Dermis microvascular lymphatic vessel endothelial cell (primary cell): ENCODE measurements at places on chromosomes 6 and 20. TPM values are rescaled to one million over a fixed set of nuclear protein-coding genes. Genes with fewer than 3 reads are reported as not detected.

- no peak for DNase-seq
These were observed 288.0 kb upstream of the AGPAT4 start for GRCh38 chr6:161561908-161562307.

DNA sequence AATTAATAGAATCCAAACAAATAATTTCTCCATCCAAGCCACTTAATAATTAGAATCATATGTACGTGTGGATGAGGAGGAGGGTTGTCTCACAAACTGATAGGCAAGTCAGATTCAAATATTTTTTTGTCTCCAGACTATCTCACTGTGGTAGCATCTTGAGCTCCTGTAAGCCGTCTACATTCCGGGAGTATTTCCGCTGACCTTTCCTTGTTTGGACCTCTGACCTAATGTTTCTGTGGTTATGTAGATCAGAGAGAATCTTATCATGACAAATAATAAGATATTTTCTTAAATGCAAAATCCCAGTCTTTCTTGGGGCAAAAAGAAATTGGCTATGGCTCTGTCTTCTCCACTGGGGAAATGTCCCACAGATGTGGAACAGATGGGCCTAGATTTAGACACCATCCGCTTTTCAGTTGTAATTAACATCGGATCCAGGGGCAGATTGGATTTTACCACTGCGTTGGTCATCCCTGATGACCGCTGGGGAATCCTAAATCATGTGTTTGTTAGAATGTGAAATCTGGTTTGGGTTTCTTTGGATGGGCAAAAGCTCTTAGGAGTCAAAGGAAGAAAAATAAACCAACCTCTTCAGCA is 197.1 kb upstream of the RIN2 start:
- DNase-seq, result no peak

DNA sequence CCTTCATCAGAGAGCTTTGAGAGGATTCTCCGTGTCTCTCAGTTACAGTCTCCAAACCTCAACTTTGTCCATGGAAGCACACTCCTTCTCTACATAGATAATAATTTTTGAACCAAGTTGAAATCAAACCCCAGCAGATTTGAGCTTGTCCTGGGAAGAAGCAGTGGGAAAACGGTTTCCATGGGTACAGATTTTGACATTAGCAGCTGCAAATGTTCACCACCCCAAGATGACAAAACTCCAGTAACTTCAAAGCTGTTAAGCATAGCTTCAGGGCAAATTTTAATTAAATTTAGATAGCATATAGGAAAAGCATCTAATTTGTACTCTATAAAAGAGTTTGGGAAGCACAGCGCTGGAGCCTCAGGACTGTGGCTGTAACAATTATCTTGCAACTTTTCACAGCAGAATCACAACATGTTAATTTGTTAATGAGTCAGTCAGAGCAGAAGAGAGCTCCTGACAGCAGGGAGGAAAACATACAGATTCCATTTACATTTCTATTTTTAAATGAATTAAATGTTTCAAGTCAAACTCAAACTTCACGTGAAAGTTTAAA is 240.7 kb downstream of the BMP7 start:
- DNase-seq, result no peak

DNA sequence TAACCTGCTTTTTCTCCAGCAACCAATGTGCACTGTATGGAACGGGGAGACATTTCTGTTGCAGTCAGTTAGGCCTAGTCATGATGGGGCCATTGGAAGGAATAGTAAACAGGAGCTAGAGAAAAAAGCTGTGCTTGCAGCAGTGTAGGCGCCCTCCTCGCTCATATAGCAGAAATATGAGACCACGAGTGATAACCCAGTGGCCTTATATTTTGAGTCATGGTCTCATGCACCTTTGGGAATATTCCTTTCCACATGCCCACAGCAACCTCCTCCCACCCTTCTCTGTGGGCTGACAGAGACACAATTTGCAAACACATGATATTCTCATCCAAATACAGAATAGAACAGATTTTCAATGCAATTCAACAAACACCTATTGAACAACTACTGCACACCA is 248.9 kb upstream of the CITED2 start:
- DNase-seq, result no peak

- peak; percentile 74 for DNase-seq
These were observed 115.2 kb upstream of the RNF24 start for GRCh38 chr20:4130404-4131189.

- no peak for DNase-seq
These were observed 159.2 kb downstream of the RPS12 start for GRCh38 chr6:132973514-132973993.

DNA sequence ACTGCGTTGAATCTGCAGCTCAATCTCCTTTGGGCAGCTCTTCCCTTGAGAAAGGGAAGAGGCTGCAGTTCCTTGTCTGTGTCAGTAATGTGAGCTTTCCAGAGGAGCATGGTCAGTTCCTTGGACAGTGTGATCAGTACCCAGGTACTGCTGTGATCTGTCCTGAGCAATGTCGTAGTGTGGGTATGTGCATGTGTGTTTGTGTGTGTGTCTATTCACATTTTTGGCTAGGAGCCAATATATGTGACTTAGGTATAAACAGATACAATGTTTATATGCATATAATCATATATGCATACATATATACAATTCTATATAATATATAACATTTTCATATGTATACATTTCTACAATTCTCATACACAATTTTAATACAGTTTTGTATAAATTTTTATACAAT is 85.4 kb upstream of the OLIG3 start:
- DNase-seq, result no peak

DNA sequence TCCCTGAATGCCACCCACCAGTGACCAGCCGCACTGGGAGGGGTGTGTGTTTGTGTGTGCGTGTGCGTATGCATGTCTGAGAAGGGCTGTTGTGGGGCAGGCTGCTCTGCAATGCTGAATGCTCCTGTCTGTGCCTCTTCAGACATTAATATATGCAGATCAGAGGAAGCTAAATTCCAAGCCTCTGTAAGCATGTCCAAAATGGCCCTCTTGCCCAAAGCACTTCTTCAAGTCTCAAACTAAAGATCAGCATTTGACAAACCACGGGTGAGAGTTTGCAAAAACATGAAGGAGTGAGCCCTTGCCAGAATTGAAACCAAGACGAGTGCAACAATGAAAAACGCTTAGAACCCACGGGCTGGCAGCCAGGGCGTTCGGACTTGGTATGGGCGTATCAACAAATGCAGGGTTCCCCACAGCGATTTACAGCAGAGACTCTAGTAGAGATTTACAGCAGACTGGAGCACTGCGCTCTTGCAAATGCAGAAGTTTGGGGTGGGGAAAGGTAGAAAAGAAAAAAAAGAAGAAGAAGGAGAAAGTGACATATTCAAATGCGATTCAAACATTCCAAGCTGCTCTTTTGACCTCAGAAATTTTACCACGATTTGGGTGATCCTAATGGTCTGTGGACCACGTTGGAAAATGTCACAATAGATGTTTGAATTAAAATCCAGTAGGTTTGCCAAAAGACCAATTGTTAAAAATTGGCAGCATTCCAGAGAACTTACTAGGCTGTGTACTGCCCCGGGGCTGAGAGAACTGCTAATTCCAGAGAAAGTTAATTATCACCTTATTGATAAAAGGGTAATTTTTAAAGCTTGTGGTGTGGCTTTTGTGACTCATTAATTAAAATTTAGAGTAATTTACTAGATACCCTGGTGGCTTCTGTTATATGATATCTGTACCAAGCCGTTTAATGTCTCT is 3.5 kb downstream of the SCML4 start:
- peak; percentile 40 for DNase-seq

DNA sequence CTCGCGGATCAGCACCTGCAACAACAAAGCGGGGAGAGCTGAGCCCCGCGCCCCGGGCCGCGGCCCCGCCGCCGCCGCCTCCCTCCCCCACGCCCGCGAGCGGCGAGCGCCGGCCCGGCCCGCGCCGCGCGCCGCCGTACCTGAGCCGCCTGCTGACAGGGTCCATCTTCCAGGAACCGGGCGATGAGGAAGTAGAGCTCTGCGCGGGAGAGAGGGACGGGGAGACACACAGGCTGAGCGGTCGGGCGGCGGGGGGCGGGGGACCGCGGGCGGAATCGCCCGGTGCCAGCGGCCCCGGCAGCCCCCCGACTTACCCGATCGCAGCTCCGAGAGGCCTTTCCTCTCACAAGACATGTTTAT is 359 bp downstream of the PHIP start:
- no peak for DNase-seq

GRCh38 chr20:52231230-52231746 is 39.7 kb upstream of the ZFP64 start:
- no peak for DNase-seq

DNA sequence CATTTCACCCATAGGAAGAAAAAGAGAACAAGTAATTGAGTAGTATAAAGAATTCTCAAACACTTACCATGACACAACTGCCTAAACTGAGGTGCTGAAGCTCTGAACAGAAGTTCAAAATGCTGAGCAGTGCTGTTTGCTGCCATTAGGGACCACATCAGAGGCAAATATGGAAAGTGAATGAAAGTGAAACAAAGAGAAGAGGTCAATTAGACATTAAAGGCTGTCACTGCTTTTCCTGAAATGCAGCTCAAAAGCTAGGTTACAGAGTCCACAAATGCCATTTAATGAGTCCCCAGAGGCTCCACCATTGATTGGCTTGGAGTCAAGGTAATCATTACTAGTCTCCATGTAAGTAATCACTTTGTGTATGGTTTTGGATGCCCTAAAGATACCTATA is 46.1 kb downstream of the POU3F2 start:
- no peak for DNase-seq

- DNase-seq, result no peak
These were observed 112.2 kb downstream of the PCSK2 start for GRCh38 chr20:17339000-17339399.

DNA sequence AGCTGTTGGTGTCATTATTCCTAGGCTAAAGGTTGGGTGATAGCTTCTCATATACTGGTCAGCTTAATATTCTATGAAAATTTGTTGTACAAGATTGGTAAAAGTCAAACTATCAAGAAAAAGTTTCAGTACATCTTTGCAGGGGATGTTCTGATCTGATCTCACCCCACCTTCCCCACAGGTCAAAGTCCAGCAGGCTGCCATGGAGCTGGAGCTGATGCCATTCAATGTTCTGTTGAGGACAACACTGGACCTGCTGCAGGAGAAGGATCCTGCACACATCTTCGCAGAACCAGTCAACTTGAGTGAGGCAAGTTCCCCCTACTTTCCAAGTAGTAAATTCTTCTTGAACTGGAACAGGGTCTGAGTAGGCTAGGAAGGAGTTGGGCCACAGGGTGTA is 13.1 kb downstream of the BRPF3 start:
- DNase-seq, result no peak

DNA sequence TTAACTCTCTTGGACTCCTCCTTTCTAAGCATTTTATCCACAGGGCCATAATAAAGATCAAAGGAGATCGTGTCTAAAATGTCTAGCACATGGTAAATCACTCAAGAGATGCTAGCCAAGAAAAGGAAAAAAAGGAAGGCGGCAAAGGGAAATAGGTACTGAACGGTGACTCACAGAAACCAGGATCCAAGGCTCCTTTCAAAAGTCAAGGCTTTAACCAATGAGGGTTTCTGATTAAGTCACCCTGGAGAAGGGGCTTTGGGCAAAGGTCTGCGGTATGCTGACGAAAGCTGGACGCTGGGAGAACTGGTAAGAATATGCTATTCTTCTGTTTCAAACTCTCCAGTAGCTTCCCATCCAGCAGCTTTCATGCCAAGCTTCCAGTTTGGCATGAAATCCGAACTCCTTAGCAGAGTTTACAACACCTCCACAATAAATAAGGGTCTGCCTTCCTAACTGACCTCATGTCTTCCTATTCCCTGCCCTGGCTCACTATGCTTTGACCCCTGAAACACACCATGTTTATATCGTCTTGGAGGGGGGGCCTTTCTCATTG is 1.0 kb downstream of the TOMM34 start:
- DNase-seq, result peak; percentile 50

- DNase-seq, result no peak
These were observed 36.8 kb downstream of the CENPW start for GRCh38 chr6:126376682-126377081.

DNA sequence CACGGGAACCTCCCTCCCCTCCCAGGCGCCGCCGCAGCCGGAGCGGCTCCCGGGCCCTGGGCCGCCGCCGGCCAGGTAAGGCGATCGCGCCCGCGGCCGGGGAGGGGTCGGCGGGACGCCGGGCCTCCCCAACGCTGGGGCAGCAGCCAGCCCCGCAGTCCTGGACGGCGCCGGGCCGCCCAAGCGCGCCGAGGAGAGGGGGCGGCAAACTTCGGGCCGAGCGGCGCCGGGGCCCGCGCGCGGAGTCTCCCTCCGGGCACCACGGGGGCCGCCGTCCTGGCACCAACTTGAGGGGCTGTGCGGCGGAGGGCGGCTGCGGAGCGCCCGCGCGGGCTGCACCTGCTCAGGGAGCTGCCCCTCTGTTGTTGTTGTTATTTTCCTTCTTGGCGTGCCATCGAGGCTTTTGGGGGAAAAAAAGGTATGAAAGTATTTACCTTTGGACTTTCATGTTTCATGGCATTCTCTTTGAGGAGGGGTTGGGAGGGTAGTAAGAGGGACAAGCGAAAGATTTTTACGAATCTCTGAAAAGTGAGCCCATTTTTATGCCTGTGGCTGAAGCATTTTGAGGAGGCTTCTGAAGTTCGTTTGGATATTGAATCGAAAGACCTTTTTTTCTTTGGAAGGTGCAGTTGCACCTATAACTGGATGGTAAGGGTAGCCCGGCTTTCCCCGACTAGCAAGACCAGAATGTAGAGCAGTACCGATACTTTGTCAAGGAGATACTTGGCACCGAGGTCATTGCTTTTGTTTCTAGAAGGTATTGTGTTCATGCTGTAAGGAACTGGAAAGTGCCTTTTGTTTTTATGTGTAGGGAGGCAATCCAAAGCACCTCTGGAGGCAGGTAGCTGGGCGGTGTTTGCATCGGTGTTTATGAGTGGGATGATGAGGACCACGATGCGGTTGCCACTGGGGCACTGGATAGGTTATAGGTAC is at the start of gene RNF182:
RNF182 (plus strand) TSS at position 4 of the 933 bp plus-strand sequence. CDS start 52,168 bp downstream, outside the sequence.
- DNase-seq, result no peak

DNA sequence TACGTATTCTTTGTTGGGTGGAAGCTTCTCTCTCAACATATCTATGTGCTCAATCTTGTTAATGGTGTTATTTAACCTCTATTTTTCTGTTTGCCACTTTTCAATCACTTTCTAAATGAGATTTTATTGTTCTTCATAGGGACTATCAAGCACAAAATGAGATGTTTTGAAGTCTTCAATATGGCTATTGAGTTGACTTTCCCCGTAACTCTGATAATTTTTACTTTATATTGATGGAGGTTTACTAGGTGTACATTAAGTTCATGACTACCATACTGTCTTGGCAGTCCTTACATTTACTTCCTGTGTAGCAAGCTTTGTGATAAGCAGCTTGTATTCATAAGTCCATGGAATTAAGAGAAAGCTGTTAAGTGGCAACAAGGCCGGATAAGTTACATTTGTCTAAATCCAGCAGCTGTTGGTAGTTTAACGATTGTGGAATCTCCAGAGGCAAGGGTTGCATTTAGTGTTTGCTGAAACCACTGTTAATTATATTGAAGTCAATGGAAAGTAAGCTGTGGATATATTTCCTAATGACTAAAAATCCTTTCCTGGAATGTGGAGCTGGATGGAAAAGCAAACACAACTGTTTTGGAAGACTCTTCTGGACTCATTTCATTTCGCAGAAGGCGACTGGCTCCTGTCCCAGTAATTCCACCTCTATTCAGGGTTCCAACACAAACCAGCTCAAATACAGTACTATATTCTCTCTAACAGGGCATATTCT is 57.3 kb upstream of the SMIM29 start:
- peak; percentile 72 for DNase-seq

The CNR1 gene
- under 0.01 TPM in 1 of 2 replicates, not detected in the other for total RNA-seq

The RSPO4 gene
- total RNA-seq, result not detected in 2 replicates

The OGFR gene
- 18.2 and 29.2 TPM in 2 replicates for total RNA-seq

The ADGB gene
- total RNA-seq, result not detected in 2 replicates

The C6orf120 gene
- total RNA-seq, result 18.9 and 24.4 TPM in 2 replicates

The DACT2 gene
- total RNA-seq, result not detected in 2 replicates

The DEFB132 gene
- not detected in 2 replicates for total RNA-seq

The ACTL10 gene
- 1.0 and 1.4 TPM in 2 replicates for total RNA-seq

The PGC gene
- total RNA-seq, result not detected in 2 replicates

The GABRR2 gene
- 0.13 and 0.38 TPM in 2 replicates for total RNA-seq

The WASF1 gene
- total RNA-seq, result 6.8 and 9.5 TPM in 2 replicates

The FILIP1 gene
- 1.7 and 3.8 TPM in 2 replicates for total RNA-seq
